NCI-H2107 (cell line): ENCODE measurements at places on chromosomes 2 and 18.

- no peak for DNase-seq
These were observed 167.2 kb upstream of the RBBP8 start for GRCh38 chr18:22765896-22766295.

DNA sequence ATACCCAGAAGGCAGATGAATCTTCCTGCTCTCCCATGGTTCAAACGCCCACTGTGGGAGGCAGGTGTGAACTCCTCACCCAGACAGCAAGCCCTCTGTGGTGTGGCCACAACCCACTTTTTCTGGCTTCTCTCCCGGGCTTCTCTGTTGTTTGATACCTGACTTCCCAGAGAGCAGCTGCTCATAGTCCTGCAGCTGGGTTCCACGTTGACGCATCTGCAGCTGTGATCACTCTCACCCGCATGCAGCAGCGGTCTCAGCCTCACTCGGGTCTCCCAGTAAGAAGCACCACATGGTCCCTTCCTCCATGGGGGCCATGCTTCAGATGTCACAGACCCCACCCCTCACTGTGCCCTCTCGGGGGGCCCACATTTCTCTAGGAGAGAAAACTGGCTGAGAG is 3.5 kb downstream of the ASPRV1 start:
- no peak for DNase-seq

GRCh38 chr2:133477616-133477990 is 90.7 kb downstream of the NCKAP5 start:
- DNase-seq = no peak

DNA sequence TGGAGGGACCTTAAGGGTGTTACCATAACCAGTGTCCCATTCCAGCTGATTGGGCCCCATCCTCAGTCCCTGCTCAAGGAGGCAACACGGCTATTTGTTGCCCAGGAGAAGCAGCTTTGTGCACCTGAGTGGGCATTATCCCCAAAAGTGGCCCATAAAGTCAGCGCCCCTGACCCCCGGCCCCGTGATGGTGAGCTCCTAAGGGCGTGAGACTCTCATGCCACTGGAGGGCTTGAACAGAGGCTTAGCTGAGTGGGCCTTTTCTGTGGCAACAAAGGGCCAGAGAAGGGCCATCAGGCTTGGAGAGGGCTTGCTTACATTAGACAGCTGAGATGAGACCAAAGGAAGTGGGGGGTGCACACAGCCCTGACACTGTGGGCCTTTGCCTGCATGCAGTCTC is 99.2 kb upstream of the RAB6C start:
- DNase-seq = no peak

- DNase-seq = no peak
These were observed 96.6 kb downstream of the PIEZO2 start for GRCh38 chr18:11052800-11053199.
